ENCODE measurements at places on chromosomes 5 and 9.

GRCh38 chr9:127777368-127777980, 992 bp downstream of the SH2D3C start:
- no peak for DNase-seq

DNA sequence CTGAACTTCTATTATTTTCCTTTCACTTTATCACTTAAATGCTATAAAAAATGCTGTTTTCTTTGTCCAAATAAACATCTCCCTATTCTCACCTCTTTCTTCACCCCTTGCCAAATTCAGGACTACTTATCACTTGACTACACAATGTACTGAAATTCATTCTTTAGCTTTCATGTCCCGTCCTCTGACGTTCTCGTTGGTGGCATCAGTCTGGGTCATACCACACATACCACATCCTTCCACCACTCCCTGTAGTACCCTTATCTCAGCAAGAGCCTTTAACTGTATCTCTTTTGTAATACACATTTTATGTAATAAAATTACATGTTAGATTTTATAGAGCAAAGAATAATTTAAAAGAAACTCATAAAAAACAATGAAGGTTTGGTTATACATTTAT, 231.1 kb upstream of the PAPPA start:
- no peak for DNase-seq

DNA sequence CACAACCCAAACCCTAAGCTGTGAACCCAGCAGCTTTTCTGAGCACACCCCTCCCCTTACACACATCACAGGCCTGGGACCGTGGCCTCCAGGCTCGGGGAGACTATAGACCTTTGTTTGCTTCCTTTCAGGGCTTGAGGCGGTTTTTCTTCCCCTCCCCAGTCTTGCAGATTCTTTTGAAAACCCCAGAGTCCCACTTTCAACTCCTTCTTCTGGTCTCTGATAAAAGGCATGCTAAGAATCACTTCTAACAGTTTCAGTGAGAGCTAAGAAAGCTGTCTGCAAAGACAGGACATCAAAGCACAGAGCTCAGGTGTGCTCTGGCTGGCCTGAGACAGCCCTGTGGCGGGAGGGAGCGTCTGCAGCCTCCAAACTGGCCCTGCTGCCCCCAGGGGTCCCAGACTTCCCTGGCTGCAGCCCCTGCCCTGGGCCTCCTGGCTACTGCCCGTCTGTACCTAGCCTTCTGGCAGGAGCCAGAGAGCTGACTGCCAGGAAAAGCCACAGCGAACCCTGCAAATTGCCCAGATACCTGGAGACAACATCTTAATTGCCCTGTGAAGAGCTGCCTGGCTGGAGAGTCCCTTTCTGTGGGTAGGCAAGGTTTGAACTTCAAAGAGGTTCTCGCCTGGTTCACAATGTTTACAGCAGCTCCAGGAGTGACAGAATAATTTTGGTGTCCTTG, 138.9 kb downstream of the GADD45G start:
- no peak for DNase-seq

GRCh38 chr5:156096259-156096658, 230.7 kb upstream of the SGCD start:
- no peak for DNase-seq

- DNase-seq: no peak
Measured at GRCh38 chr9:136705564-136705963, 6.8 kb upstream of the DIPK1B start.

DNA sequence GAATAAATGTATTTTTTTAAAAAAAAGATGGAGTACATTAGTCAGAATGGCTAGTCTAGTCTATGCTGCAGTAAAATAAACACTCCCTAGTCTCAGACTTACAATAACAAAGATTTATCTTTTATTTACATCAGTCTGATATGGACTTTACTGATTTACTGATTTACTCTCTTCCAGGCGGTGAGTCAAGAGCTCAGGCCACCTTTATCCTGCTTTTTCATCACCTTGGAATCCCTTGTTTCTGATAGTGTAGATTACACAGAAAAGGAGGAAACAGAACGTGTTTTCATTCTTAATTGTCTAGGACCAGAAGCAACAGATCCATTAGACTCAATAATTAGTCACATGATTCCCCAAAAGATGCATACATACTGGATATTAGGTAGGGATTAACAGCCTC, 290.1 kb upstream of the TRPC7 start:
- DNase-seq: no peak

- DNase-seq: no peak
Measured at GRCh38 chr5:4373051-4373820, 766.9 kb upstream of the ADAMTS16 start.

- no peak for DNase-seq
Measured at GRCh38 chr9:32264170-32264864, 120.1 kb upstream of the ACO1 start.

- no peak for DNase-seq
Measured at GRCh38 chr5:92652756-92653155, 928.3 kb downstream of the NR2F1-AS1 start.

DNA sequence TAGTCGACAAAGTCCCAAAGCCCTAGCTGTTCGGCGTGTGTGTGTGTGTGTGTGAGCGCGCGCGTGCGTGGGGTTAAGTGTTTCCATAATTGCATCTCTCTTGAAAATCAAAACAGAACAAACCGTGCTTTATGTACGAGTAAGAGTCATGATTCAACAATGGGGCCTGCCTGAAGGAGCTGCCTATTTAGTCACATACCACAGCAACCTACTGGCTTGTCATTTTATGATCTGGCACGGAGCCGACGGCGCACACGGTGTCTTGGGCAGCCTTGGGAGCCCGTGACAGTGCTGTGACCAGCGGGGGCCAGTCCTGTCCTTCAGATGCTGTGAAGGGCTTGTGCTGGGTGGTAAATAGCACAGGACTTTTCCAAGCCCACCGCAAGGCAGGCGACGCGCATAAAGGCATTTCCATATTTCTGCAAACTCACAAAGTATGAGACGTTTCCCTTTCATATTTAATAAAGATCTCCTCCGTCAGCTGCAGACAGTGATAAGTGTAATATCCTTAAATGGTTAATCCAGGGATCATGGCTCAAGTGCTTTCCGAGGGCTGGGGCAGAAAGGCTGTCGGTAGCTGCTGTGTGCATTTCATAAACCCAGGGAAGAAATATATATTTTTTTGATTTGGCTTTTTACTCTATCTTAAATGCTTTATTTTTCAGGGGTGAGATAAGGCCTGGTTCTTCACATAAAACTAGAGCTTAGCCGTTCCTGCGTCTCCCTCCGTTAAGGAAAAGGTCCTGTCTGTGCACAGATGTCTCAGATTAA, 270.2 kb upstream of the IRX1 start:
- DNase-seq: no peak

DNA sequence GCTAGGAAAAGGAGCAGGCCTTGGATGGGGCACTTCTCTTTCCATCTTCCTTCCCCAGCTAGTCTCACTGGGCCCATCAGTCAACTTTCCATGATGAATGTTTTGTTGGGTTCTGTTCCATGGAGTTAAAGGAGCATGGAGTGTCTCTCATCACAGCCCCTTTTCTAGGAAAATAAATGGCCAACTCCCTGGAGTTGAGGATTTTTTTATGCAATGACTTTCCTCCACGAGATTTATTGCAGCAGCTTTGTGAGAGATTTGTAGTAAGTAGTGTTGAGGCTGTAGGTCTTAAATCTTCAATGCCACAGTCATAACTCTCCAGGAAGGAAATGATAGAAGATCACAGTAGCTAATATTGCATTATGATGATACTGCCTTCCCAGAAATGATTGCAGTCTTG, 45.6 kb upstream of the SLC44A1 start:
- no peak for DNase-seq

GRCh38 chr5:148469501-148469935, 85.8 kb downstream of the FBXO38 start:
- DNase-seq: no peak

GRCh38 chr5:41414598-41414997, 95.8 kb downstream of the PLCXD3 start:
- no peak for DNase-seq

DNA sequence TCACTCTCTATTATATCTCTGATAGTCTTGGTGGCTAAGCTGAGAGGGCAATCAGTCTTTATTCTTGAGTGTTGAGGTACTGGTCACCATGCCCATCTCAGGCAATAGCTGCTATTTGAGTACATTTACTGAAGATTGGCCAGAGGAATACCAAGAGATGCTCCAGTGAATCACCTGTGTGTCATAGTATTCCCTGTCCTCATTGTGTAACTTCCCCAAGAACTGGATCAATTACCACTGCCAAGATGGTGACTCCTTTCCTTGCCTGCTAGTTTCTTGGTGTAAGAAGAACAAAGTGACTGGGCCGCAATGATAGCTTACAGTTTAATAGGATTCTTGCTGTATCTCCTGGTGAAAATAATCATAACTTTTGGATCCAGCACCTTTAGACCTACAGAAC, 418.7 kb upstream of the KIF2A start:
- no peak for DNase-seq

DNA sequence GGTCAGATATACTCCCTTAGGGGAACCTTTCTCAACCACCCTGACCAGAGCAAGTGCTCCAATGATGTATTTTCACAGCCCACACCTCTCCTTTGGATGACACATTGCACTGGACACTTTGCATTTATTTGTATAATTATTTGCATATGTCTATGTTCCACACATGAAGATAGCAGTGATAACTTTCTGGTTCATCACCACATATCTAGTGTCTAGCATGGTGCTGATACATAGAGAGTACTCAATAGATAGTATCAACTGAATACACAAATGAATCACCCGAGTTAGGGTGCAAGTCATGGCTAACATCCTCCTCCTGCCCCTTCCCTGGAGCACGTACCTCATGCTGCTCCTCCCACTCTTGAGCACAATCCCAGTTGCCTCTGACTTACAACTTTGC, 617.6 kb downstream of the EBF1 start:
- no peak for DNase-seq

DNA sequence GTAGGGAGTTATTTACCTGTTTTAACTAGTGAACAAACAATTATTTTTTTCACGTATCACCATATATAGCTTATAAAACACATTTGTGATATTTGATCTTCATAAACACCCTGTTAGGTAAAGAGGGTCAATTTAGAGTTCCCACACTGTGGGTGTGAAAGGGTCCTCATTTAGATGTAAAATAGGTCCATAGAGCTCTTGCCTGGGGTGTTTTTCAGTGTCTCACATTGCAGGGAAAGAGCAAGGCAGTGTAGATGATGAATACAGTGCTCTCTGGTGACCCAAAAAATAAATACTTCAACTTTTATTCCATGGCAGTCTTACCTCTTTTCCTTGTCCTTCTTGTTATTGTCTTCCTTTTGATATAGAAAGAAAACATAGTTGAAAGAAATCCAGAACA, 403.2 kb upstream of the SGCD start:
- no peak for DNase-seq

- no peak for DNase-seq
Measured at GRCh38 chr9:124298646-124299235, 41.0 kb downstream of the NEK6 start.

GRCh38 chr5:169146158-169146557, 154.8 kb downstream of the SLIT3 start:
- no peak for DNase-seq

DNA sequence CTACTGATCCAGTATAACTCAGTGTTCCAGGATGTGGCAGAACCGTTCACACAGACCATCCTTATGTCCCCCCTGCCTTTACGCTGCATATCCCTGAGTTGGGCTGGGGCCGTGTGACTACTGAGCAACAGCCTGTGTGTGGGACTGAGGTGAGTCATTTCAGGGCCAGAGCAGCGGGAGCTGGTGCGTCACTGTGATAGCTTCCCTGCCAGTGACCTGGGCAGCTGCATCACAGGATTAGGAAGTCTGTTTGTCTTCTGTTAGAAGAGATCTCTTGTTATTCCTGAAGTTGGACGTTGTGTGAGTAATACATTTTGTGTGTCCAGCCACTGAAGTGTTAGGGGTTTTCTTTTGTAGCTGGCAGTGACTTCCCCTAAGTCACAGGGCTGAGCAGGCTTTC, 35.6 kb downstream of the TPPP start:
- DNase-seq: no peak

DNA sequence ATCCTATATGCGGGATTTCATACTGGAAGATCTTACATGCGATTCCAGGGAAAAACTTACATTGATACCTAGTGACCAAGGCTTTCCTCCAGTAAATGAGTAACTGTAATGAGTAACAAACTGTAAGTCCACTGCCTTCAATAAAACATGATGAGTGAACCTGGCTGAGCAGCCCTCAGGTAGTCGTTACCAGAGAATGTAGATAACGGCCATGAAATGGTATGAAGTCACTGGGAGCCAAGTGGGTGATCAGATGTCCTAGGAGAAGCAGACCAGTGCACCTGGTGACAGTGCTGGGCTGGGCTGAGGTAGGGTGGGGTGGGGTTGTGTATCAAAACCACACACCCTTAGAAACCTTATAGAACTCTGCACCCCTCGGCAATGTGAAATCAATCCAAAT, 203.6 kb downstream of the ALDH1A1 start:
- no peak for DNase-seq

DNA sequence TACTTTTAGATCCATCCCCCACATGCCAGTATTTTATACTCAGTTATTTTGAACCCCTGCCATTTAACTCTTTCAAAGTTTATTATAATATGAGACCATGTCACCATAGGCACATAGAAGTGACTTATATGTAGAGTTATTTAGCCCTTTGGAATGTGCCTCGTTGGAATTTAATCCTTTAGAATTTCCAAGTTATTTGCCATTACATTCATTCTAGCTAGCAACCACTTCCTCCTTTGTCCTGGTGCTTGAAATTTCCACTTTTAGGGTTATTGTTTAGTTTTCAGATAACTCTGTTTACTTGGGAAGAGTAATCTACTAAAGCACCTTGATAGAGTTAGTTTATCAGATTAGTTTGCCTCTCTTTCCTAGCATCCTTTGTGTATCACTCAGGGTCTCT, 82.8 kb upstream of the TLE1 start:
- no peak for DNase-seq

DNA sequence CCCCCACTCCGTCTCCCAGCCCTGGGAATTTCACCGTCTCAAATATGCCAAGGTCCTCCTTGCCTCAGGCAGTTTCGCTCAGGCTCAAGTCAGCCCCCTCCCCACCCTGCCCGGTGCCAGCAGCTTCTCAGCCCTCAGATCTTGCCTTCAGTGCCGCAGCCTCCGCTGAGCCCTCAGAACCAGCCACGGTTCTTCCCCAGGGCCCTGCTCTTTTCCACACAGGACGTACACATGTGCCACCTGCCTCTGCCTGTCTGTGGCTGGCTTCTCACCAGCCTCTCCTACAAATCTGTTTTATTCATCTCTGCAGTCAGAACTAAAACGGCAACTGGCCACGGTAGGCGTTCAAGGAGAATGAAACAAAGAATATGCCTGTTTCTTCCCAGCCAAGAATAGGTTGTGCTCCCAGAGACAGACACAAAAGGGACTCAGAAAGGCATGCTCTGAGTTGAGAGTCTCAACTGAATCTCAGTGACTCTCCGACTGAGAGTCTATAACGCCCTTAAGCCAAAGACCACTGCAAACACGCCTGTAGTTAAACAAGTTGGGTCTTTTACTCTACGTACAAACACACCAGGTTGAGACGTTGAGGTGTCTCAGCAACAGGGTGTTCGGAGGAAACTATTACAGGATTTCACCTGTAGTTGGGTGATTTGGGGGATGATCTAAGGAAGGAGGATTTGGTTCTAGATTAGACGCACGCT, 10.6 kb upstream of the GRIN1 start:
- no peak for DNase-seq

- no peak for DNase-seq
Measured at GRCh38 chr5:75922480-75922879, 160.7 kb upstream of the SV2C start.
